NCI-H1048 (cell line): ENCODE measurements at places on chromosomes 5 and 9.

DNA sequence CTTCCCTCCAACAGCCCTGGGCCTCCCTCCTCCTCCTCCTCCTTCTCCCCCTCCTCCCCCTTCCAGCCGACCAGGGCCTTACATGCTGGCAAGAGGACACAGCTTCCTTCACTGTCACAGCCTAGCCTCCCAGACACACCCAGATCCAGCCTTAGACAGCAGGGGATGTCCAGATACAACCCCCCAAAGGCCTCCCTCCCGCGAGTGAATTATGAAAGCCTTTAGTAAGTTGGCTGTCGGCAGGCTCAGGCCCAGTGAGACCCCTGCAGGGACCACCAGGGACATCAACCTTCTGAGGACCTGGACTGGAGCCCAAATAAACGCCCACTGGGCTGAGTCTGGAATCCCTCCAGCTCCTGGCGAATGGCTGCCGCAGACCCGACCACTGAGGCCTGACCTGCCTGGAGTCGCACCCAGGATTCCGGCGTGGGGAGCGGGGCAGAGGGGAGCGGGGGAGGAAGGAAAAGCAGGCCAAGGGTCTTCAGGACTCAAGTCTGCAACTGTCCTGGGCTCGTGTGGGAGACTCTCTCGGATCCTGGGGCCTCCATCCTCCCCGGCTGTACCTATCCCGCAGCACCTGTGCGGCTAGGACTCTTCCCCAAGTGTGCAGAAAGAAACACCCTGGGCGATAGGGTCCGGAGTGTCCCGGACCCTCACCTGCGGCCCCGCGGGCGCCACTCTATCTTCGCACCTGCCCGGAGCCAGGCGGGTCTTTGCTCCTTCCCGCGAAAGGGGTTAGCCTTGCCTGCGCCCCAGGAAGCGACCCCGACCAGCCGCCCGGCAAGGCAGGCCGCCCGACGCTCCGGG, 705 bp downstream of the SEPTIN8 start:
- no peak for DNase-seq

DNA sequence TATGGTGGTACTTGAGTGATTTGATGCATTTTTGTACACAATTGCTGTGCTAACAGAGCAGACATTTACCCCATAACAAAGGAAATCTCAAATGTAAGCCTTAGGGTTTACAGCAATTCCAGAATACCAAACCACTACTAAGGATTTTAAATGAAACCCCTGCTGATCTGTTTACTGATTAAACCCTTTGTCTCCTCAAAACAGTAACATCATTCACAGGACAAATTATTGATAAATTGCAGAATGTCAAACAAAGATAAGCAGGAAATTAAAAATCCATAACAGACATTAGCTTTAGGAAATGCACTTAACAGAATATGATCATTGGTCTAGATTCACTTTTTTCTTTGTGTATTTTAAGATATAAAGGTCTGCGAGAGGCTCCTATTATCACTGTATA, 1016.4 kb upstream of the DMAC1 start:
- no peak for DNase-seq

DNA sequence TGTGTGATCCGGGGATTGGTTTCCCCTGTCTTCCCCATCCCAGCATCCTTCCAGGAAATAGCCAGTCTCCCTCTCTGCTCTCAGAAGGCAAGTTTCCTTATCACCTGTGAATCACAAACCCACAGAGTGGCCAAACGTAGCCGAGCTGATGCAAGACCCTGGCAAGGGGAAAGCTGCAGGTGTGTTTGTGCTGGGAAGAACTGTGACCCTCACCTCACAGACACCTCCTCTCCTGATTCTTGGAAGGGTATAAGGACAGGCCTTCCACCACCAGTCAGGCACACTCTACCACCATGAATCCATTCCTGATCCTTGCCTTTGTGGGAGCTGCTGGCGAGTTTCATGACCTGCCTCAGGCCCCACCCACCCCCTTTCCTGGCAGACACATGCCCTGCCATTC, at the start of gene PRSS3:
Gene PRSS3, plus strand, starts transcription at position 281 of the 400 bp plus-strand sequence. Its CDS starts 13 bp downstream, at position 294.
- no peak for DNase-seq

DNA sequence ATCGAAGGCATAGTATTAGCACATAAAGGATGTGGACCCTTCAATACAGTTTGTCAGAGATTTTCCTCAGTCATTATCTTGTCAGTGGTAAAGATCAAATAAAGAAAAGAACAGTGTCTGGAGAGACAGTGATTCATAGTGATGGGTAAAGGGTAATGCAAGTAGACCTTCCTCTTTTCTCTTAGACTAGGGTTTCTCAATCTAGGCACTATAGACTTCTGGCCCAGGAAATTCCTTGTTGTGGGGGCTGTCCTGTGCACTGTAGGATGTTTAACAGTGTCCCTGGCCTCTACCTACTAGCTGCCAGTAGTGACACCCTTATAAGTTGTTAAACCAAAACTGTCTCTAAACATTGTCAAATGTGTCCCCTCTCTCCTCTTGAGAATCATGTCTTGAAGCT, 6.9 kb downstream of the CAMK4 start:
- DNase-seq, result no peak

GRCh38 chr5:14627270-14627669, 37.2 kb upstream of the OTULIN start:
- no peak for DNase-seq

GRCh38 chr5:84119252-84119651, 265.4 kb downstream of the EDIL3 start:
- DNase-seq, result peak; percentile 18

DNA sequence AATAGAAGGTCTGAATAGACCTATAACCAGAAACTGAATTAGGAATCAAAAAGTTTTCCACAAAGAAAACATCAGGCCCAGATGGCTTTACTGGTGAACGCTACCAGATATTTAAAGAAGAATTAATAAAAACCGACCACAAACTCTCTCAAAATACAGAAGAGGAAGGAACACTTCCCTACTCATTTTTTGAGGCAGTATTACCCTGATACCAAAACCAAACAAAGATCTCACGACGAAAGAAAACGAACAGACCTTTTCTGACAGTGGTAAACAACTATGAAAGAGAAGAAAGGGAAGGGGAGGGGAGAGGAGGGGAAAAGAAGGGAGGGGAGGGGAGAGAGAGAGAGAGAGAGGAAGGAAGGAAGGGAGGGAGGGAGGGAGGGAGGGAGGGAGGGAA, 13.5 kb downstream of the B4GALT1 start:
- DNase-seq, result no peak

GRCh38 chr5:9776525-9776924, 146.4 kb upstream of the TAS2R1 start:
- DNase-seq, result no peak
